ENCODE measurements at places on chromosomes 12 and 14.

DNA sequence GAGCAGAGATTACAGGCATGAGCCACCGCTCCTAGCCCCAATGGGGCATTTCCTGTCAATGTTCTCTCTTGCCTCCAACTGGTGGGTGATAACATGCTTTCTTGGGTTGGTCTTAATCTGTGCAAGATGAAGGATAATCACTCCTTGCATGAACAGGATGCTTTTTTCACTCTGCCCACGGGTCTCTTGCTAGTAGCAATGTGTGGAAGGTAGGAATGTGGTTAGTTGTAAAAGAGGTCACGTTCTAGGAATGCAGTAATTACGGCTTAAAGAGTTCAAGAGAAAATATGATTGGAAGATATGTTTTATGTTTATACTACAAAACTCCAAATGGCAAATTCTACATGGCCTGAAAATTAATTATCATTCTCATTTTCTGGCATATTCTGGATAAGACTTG lies 10.5 kb downstream of the RNASE10 start:
- no peak for DNase-seq

DNA sequence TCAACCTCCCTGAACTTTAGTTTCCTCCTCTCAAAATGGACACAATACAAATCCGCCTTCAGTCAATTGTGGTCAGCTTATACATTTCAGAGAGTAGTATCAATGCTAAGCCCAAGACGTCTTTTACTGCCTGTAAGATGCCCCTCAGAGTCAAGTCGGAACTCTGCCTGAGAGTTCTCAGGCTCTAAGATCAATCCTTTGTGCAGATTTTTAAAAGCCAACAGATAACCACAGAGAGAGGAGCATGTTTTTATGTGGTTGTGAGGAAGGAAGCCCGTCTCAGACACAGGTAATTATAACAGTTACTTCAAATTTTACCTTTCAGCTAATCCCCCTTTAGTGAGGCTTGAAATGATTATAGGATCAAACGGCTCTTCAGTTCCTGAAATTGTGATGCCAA lies 91.6 kb downstream of the HELB start:
- DNase-seq: no peak

GRCh38 chr14:35708062-35708461 lies 101.0 kb downstream of the RALGAPA1 start:
- no peak for DNase-seq

DNA sequence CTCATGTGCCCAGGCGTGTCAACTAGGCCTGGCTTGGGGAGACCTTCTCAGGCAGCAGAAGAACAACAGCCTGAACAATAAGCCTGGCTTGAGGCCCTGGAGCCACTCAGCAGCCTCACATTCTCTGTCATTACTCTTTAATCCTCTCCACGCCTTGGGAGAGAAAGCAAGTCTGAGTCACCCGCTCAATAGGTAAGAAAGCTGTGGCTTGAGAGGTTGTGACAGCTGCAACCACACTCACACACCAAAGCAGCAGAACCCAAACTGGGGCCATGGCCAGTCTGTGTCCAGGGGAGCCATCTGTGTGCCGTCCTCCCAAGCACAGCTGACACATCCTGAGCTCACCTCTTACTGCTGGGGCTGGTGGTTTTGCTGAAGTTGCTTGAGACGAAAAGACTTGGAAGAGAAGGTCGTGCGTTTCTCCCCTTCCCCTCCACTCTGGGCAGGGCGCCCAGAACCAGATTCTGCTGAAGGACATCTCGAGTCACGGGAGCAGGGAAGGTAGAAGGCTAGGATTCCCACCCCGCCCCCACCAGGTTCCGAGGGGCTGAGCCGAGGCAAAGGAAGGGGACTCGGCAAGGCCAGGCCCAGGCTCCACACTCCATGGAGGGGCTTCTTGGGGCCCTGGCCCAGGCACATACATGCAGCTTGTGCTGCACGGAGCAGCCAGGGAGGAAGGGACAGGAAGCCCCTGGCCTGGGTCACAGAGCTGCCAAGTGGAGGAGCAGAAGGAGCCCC lies 5.5 kb downstream of the TMEM63C start:
- no peak for DNase-seq

DNA sequence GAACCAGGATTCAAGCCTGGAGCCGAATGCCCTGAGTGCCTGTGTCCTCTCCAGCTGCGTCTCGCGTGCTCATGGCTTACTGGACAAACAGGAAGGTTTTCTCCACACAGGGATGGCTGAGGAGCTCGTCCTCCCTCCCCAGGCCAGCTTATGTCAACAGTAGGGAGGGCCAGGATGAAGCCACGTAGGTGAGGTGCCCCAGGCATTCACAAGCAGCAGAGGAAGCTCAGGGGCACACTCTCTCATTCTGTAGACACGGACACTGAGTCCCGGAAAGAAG lies 49.3 kb downstream of the TRPV4 start:
- no peak for DNase-seq

GRCh38 chr14:77184396-77185092 lies 2.9 kb downstream of the TMEM63C start:
- no peak for DNase-seq

DNA sequence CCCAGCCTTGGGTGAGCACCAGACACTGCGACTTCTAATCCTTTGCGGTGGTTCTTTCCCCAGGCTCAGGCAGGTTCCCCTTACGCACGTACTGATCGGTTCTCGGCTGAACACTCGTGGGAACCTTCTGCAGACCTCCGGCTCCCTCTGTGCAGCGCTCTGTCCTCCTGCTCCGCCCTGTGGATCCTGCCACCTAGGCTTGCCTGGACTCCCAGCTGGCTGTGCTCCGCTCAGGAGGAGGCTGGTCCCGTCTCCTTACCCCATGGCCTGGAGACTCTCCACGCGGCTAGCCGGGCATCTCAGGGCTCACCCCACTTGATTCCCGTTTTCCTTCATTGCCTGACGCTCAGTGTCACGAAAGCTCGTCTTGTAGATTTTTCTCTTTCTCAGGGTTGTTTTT lies 34.7 kb downstream of the TNFAIP2 start:
- no peak for DNase-seq

GRCh38 chr14:77275601-77276017 lies 4.6 kb upstream of the NGB start:
- no peak for DNase-seq

DNA sequence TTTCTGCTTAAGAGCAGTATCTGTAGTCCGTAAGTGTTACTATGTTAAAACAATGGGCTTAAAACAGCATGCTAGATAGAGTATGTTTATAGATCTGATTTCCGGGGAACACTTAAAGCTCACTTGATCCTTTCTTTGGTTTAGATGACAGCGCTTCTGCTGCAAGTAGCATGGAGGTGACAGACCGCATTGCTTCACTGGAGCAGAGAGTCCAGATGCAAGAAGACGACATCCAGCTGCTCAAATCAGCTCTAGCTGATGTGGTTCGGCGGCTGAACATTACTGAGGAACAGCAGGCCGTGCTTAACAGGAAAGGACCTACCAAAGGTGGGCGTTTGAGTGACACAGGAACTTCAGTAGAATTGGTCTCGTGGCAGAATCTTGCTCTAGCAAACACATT lies 57.5 kb downstream of the EML1 start:
- DNase-seq: no peak

DNA sequence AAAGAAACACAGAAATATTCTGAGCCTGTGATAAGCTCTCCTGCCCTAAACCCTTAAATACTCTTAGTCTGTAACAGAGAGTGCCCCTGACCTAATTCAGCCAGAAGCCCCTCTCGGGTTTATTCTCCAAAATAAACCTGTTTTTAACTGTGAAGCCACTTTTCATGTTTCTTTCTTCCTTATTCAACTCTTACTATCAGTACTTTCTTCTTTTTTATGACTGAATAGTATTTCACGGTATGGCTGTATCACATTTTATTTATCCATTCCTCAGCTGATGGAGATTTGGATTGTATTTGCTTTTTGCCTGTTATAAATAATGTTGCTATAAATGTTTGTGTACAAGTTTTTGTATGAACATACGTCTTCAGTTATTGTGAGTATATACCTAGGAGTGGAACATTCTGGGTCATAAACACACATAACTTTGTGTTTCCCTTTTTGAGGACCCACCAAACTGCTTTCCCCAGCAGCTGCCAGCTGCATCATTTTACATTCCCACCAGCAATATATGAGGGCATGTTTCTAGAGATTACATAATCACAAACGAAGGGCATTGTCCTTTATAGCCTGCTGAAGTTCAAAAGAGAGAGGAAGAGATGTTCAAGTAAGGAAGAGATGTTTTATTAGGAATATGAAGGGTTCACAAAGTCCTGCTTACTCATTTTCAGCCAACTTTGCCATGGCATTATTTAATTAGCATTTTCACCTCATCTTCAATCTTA lies 199.4 kb upstream of the NUDT4 start:
- DNase-seq: no peak

DNA sequence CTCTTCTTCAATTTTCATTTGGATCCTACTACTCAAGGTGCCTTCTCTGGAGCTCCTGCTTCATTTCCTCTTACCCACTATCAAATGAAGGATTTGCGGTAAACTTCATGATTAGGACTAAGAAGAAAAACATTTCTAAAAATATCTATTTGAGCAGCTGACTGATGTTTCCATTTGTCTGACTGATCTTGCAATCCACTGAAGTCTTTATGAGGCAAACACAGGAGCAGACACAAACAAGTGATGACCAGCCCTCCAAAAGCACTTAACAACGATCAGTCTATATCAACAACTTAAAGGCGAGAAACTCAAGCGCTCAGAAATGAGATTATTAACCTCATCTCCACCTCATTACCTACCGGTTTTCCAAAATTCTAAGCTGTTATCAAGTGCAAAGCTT lies 26.2 kb downstream of the OSBPL8 start:
- no peak for DNase-seq

Measured in urinary bladder (tissue), 4 donors.